RPMI7951 (cell line): ENCODE measurements at places on chromosomes 1 and 21. TPM values are rescaled to one million over a fixed set of nuclear protein-coding genes. Genes with fewer than 3 reads are reported as not detected.

DNA sequence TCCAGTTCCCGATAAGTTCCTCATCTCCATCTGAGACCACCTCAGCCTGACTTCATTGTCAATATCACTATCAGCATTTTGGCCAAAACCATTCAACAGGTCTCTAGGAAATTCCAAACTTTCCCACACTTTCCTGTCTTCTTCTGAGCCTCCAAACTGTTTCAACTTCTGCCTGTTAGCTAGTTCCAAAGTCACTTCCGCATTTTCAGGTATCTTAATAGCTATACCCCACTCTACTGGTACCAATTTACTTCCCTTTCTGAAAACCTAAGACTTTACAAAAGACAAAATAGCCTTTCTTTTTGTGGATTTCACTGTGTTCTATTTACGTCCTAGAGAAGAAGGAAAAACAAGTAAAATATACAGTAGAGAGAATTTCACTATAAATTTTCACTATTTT is 147.0 kb upstream of the FMN2 start:
- DNase-seq = no peak

PDE9A gene
- total RNA-seq = not detected in 2 replicates

CLIC6 gene
- total RNA-seq = not detected in 2 replicates

GRCh38 chr1:63442141-63442475 is 74.7 kb downstream of the ALG6 start:
- peak; percentile 27 for DNase-seq

E2F2 gene
- total RNA-seq = 4.2 and 4.7 TPM in 2 replicates

DNA sequence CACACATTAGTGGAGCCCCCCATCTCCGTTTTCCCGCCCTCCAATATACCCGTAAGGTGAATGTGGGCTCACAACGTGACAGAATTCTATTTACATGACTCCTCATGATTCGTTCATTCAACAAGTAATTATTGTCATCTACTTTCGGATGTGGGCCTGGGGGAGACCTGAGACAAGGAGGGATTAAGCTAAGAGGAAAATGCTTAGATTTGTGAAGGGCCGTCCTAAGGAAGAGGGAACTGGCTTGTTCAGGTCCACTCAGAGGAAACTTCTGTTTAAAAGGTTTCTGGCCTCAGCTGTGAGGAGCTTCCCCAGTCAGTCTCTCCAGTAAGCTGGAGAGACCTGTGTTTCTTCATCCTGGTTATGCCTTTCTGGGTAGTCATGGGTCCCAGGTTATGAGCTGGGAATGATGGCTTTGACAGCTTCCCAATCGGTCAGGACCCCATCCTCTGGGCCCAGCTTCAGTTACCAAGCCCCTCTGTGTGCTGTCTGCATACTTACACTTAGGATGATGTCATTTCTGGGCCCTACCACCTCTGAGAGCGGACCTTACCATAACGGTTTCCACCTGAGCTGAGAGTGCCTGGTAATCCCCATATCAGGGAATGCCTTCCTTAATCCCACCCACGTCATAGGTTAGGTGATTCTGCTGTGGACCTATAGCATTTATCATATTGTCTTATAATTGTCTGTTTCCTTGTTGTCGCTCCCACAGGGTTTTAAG is 687 bp upstream of the ERI3 start:
- no peak for DNase-seq
